Activated CD8-positive, alpha-beta memory T cell treated with anti-CD3 and anti-CD28 coated beads, Interleukin-2, amount 10 ng/mL, durations not matched to agents 7 days and 5 days (primary cell): ENCODE measurements at places on chromosomes 3 and 15. TPM values are rescaled to one million over a fixed set of nuclear protein-coding genes. Genes with fewer than 3 reads are reported as not detected.

- no peak for DNase-seq
These were observed 125.6 kb upstream of the TBL1XR1 start for GRCh38 chr3:177322881-177323280.

The GOLGA8Q gene
- 7.7 TPM for total RNA-seq

The TTLL13 gene
- total RNA-seq: 0.80 TPM

DNA sequence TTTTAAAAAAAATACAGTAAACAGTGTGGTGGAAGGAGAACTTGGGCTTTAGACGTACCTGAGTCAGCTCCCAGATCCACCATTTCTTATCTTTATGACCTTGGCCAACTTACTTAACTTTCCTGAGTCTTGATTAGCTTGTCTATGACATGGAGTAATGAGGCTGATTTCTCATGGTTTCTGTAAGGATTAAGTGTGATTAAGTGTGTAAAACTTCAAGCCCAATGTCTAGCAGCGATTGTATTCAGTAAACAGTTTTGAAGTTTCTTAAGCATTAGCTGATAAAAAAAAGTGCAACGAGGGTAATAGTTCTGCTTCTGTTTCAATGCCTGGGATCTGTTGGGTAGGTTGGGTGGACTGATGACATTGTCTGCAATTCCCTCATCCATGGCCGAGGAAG, 10.8 kb downstream of the TRPM1 start:
- no peak for DNase-seq

The TRH gene
- not detected for total RNA-seq

GRCh38 chr15:66359740-66360139, 3.3 kb upstream of the TIPIN start:
- DNase-seq: no peak

DNA sequence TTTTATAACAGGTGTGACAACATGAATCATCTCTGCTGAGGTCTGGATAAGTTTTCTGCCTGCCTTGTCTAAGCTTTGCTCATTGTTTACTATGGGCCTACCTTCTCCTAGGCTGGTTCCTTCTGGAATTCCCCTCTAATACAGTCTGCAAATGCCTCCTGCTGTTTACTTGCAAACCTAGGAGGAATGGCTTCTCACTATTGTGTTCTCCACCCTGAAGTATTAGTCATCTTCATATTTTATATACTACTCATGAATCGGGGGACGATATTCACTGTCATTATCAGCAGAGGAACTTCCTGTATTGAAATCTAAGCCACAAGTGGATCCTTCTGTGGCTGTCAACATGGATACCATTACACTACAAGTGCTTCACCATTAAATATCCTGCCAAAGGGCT, 154.8 kb downstream of the PLCL2 start:
- DNase-seq: no peak

The UROC1 gene
- not detected for total RNA-seq

DNA sequence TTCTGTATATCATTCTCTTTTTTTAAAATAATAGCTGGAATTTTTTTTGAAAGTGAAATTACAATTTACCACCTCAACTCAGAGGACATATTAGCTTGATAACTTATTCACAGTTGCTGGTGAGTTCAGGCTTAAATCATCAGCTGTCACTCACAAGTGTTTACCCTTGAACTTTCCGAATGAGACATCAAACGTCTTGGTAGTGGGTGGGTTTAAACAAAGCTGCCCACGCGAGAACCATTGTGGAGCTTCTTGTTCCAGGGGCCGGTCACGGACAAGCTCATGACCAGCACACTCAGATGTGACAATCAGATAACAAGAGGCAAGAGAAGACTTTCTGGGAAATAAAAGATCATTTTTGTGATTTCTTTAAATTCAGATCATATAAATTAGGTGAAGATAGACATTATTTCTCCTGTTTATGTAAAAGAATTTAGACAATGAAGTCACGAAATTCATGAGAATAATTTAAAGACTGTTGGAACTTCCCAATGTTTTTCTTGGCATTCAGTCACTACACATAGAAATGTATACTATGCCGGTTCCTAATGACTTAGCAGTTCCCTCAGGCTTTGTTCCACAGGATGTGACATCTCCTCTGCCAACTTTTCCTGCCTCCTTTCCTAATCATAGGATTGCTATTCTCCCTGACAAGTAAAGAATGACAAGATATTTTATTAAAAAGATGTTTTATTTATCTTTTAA, 29.3 kb downstream of the BTD start:
- no peak for DNase-seq

The KNG1 gene
- not detected for total RNA-seq

The GPR149 gene
- not detected for total RNA-seq

DNA sequence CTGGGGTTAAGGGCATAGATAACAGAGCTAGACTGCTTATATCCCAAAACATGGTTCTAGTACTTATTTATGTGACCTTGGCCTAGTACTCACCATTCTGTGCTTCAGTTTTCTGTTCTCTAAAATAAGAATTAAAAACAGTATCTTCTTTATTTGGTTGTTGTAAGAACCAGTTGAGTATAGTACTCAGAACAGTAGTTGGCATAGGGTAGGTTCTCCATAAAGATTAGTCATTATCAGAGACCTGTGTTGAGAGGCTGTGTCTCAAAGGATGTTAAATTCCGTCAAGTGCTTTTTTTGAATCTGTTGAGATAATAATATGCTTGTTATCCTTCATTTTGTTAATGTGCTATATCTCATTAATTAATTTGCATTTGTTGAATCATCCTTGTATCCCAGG, 47.4 kb upstream of the OSTN start:
- DNase-seq: no peak

- DNase-seq: no peak
These were observed 376.1 kb downstream of the ZIC4 start for GRCh38 chr3:147030274-147030673.
